ENCODE measurements at places on chromosomes 2 and 18. TPM values are rescaled to one million over a fixed set of nuclear protein-coding genes. Genes with fewer than 3 reads are reported as not detected.

Gene DQX1
- 0.13 TPM for total RNA-seq

Gene SERPINB10
- total RNA-seq = 0.07 TPM

Gene GAL3ST2
- not detected for total RNA-seq

Gene TSHZ1
- 7.7 TPM for total RNA-seq

Gene PLEKHB2
- total RNA-seq = 103 TPM

Gene TUBA4B
- not detected for total RNA-seq

Gene MBD1
- 59.7 TPM for total RNA-seq

Gene IL18R1
- total RNA-seq = 6.4 TPM

Gene PDE1A
- 0.27 TPM for total RNA-seq

Gene NAT8
- total RNA-seq = not detected

Gene B4GALT6
- total RNA-seq = 23.7 TPM

Gene RIT2
- not detected for total RNA-seq

Gene SOWAHC
- total RNA-seq = 4.8 TPM

Gene TSPYL6
- total RNA-seq = not detected

Gene EHD3
- 5.2 TPM for total RNA-seq
